DMS53 (cell line): ENCODE measurements at places on chromosomes 3 and 15.

- peak; percentile 65 for DNase-seq
Measured at GRCh38 chr3:53155760-53156159, 5.2 kb upstream of the PRKCD start.

DNA sequence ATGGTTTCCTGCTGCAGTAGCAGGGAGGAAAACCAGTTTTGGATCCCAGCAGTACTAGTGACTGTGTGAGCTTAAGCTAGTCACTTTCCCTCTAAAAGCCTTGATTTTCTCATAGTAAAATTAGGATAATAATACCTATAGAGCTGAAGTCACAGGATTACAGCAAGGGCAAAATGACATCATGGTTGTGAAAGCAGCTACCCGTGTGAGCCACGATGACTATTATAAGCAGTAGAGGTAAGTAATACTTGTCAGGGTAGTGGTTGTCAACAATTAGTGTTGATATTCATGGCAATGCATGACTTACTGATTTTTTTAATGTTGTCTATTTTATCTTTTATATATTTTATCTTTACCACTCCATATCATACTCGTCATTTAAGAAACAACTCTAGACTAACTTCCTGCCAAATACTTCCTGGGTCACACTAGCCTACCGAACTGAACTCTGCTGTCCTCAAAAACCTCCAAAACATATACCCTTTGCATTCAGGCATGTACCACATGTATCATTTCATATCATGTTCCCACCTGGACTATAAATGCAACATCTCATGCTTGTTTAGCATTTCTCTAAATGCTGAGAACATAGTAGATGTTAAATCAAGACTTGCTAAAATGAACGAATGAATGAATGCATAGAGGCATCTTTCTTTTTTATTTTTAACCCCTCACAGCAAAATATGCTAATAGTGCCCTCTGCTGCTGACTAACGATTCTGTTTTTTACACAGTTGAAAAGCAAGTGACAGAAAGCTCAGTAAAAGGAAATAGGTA is 172.6 kb downstream of the P3H2 start:
- peak; percentile 58 for DNase-seq

DNA sequence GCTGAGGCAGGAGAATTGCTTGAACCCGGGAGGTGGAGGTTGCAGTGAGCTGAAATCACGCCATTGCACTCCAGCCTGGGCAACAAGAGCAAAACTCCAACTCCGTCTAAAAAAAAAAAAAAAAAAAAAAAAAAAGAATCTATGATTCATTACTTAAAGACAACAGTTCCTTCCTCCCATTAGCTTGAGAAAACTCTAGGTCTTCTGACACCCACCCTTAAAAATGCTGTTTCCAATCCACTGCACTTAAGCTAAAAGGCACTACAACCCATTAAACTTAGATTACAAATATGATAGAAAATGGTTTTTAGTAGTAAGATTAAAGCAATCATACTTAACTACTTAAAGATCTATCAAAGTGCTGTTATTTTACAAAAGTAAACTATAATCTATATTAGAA is 40.0 kb upstream of the BHLHE40 start:
- no peak for DNase-seq

- DNase-seq: no peak
Measured at GRCh38 chr15:81398910-81399551, 25.0 kb upstream of the TMC3 start.

DNA sequence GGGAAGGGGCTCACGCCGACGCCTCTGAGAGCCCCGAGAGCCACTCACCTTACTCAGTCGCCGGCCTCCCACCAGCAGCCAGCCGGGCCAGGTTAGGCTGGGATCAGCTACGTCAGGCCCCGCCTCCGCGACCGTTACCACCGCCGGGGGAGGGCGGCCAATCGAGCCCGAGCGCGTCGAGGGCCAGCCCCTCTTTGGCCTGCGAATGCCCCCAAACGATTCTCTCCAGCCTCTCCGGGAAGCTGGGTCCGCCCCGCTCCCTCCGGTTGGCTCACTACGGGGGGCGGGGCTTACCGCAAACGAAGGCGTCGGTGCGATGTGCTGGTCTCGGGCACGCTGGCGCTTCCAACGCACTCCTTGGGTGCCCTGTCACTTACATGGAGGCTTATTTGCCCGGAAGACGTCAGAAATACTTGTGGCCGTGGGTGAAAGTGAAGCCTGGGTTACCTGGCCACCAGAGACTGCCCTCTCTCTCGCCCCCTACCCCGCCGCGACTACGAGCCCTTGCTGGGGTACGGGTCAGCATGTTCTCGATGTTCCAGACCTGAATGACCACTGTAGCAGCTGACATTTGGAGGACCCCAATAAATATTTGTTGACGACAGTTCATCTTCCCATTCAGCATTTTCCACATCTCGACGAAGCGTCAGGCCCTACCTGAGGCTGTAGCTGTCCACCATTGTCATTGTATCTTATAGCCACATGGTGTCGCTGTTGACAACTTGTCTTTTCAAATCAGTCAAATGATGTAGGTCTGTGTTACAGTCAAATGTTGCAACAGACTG is at the start of gene CEP70:
Gene CEP70 (minus strand): TSS at position 111 of the 785 bp plus-strand sequence. CDS start 21,333 bp downstream, outside the sequence.
- DNase-seq: no peak

- no peak for DNase-seq
Measured at GRCh38 chr3:10283638-10284037, 9.1 kb downstream of the GHRL start.

- DNase-seq: peak; percentile 28
Measured at GRCh38 chr15:51038162-51038973, 56.3 kb downstream of the TNFAIP8L3 start.
